ENCODE measurements at places on chromosomes 12 and 14.

DNA sequence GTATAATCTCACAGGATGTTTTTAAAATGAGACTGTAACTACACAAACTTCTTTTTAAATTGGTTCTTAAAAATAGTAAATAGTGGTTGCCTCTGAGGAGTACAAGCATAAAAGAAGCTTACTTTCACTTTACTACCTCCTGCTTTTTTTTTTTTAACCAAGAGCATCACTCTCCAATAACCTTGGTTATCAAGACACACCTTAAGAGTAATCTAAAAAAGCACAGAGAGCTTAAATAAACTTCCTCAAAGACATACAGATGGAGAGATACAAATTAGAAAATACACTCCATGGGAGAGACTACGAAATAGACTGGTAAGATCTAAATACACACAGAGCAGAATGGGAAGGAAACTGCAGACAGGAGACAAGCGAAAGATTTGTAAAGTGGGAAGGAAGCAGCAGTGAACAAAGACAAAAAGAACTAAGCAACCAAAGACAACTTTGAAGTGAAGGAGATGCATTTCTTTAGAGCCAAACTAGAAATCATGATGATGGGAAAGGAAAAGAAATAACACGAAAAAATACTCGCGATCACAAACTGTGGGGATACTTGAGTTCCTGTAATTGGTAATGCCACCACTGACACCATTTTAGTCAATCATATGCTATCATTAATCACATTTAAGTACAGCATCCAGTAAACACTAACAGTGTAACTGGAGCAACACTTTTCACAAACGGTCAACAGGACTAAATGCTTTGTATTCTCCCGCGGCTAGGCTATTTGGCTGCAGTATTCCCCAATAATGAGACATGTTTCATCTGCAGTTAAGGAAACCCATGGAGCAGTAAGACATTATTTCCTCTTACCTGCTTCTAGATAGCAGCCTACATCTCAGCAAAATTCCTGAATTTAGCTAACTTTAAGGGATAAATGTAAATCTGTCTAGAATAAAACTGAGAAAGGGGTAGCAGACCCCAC, 8.2 kb downstream of the SINHCAF start:
- DNase-seq, result no peak

GRCh38 chr12:100391856-100392255, 35.0 kb downstream of the SLC17A8 start:
- DNase-seq, result no peak

DNA sequence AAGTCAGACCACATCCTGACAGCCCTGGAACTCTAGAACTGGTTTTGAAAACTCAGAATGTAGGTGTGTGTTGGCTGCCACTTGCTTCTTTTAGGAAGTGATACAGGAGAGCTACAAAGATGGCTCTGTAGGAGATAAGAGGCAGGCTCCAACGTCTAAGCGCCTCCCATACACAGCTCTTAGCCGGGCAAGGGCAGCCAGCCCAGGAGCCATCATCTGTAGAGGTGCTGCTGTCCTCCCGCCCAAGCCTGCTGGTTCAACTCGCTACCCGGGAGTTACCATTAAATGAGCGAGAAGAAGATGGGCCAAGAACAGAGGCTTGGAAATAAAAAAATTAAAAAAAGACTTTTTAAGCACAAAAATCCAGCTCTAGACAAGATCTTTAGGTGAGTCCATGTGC, 61.2 kb upstream of the DIO3 start:
- DNase-seq, result no peak

GRCh38 chr12:70240673-70241072, 2.6 kb upstream of the CNOT2 start:
- no peak for DNase-seq

DNA sequence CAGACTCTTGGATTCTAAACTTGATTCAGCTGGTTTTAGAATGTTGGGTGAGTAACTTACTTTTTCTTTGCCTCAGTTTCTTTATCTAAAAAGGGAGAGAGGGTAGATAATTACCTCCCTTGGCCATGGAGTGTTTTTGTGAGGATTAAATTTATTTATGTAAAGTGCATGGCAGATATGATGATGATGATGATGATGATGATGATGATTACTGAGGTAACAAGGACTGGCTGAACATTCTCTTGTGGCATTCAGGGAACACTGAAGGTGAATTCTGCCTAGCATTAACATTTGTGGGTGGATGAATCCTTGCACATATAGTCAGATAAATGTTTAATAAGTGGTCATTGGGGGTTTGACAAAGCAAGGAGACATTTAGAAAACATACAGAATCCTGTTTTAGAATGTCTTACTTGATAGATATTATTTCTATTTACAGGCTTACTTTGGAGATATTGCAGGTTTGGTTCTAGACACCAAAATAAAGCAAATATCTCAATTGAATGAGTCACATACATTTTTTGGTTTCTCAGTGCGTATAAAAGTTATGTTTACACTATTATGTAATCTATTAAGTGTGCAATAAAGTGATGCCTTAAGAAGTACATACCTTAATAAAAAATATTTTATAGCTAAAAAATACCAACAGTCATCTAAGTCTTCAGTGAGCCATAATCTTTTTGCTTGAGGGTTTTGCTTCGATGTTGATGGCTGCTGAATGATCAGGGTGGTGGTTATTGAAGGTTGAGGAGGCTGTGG, 123.2 kb downstream of the SNAPC1 start:
- DNase-seq, result no peak

DNA sequence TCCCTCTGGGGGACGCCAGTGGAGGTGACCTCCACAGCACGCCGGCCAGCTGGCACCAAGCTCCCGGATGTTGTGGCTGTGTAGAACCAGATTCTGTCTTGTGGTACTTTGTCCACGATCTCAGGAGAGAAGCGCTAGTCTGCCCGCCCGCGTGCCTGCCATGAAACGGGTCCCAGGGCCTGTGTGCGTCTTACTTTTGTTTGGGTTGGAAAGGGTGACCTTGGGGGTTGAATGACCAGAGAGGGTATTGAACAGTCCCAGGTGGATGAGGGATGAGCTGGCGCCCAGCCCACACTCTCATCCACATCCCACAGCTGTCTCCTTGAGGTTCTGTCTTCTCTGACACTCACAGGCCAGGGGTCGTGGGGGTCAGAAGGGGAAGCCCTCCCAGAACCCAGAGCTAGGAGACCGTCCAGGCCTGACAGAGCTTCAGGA, 78.3 kb downstream of the WDR20 start:
- no peak for DNase-seq

DNA sequence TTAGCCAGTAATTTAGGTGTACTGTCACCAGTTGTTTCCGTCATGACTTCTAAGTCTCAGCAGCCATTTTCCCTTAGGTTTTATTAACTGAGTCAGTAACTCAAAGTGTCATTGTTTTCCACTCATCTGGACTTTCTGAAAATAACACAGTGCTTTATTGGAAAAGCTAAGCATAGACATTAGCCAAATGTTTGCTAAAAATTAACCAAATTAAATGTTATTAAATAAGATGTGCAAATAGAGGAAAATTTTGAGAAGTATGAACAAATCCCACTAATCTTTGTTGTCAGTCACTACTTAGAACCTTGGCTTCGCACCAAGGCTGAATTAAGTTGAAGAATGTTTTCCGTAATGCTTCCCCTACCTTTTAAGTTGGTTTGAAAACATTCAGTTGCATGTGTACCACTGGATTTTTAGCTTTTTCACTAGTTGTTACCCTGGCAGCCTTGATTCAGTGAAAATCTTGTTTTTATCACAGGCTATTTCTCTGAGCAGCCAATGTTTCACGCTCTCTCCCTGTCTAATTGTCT, 43.0 kb downstream of the BORCS5 start:
- no peak for DNase-seq

DNA sequence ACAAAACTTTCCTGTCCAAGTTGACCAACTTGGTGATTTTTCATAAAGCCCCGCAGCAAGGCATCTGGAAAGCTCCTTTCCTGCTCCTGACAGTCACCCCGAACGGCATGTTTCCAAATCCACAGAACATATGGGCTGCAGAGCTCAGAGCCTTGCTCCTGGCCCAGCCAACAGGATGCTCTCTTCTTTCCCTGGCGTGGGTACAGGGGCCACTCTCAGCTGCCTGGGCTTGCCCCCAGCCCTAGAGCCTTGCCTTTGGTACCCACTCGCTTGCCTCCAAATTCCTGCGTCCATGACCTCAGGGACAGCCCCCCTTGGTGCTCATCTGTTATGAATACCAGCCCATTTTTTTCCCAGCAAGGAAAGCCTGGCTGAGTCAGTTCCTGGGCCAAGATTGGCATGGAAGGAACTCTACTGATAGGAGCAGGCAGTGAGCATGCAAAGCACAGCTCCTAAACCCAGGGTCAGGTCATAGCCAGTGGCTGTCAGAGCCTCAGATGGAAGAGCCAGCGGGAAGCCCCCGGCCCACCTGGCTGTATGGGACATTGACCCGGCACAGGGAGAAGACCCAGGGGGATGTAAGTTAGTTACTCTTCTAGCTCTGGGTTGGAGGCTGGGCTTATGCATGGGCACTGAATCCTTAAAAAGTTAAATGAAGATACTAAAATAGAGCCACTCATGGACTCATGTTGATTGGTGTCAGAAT, 105.3 kb upstream of the RTL1 start:
- DNase-seq, result no peak

GRCh38 chr12:530821-531220, 71.1 kb downstream of the B4GALNT3 start:
- no peak for DNase-seq

- no peak for DNase-seq
Measured at GRCh38 chr12:121331248-121331647, 21.0 kb downstream of the ANAPC5 start.

GRCh38 chr14:24409192-24409591, 10.4 kb downstream of the NYNRIN start:
- no peak for DNase-seq

- DNase-seq, result no peak
Measured at GRCh38 chr14:93987815-93988476, 9.2 kb upstream of the CCDC197 start.

DNA sequence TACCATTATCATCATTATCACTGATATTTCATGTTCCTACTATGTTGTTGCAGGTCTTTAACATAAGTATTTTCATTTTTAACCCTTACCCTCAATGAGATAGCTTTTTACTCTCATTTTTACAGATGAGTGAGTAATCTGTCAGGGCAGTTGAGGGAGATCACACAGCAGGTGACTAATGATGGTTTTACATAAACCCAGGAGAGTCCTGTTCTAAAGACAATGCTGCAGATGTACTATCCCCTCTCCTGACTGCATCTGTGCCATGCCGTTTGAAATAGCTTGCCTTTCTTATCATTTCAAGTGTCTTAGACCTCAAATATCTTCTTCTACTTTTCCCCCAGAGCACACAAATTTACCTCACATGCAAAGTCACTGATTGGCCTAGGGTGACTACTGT, 1552.1 kb upstream of the SEL1L start:
- no peak for DNase-seq

DNA sequence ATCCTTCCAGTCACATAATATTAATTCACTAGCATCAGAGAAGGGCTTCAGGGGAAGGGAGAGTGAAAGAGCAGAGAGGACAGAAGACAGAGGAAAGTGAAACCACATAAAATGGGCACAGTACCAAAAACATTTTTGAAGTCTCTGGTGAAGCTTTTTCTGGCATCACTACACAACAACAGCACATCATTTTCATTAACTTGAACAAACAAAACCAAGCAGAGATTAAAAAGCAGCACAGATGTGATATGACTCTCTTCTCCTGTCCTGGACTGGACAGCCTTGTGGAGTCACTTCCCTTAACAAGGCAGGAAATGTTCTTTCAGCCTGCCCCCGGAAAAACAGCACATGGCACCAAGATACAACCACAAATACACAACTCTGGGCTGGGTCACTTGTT, 112.0 kb downstream of the TSPAN8 start:
- no peak for DNase-seq

GRCh38 chr14:104942586-104942985, 17.9 kb downstream of the PLD4 start:
- no peak for DNase-seq

DNA sequence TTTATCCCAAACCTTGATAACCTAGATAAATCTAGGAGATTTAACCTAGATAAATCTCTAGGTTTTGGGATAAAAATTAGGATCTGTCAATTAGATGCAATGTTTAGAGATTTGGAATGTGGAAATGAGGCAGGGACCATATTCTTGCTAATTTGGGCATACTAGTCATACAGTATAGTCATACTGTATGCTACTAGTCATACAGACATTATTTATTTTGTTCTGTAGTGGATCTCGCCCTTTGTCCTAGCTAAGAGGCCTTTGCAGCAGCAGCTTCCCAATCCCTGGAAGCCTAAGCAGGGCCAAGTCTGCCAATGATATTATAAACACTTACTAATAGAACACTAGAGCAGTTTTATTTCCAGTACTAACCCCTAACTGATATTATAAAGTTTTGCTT, 136.4 kb downstream of the CEP128 start:
- no peak for DNase-seq

- DNase-seq, result no peak
Measured at GRCh38 chr14:80385336-80385735, 174.0 kb upstream of the DIO2 start.

- DNase-seq, result no peak
Measured at GRCh38 chr12:3473844-3474243, 17.2 kb upstream of the PRMT8 start.

GRCh38 chr12:44697511-44697910, 178.6 kb downstream of the NELL2 start:
- DNase-seq, result no peak

DNA sequence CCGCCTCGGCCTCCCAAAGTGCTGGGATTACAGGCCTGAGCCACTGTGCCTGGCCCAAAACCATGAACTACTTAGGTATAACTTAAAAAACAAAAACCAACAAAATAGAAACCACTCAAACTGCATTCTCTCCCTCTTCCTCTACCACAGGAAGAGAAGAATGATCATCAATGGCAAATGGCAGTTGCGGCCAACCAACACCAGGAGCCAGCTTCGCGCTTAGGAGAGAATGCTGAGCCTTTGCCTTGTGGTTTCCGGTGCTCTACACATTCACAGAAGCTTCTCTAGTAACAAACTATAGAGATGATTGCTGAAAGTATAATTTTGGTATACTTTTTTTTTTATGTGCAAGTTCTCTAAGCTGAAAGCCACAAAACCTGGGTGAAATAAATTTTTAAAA, 17.1 kb downstream of the CATSPERB start:
- DNase-seq, result no peak

- DNase-seq, result no peak
Measured at GRCh38 chr14:33556382-33557121, 394.3 kb downstream of the EGLN3 start.

GRCh38 chr12:6171409-6172015, 28.7 kb upstream of the CD9 start:
- no peak for DNase-seq

Measured in GM12892 (cell line).